ENCODE measurements at places on chromosomes 11 and 22.

DNA sequence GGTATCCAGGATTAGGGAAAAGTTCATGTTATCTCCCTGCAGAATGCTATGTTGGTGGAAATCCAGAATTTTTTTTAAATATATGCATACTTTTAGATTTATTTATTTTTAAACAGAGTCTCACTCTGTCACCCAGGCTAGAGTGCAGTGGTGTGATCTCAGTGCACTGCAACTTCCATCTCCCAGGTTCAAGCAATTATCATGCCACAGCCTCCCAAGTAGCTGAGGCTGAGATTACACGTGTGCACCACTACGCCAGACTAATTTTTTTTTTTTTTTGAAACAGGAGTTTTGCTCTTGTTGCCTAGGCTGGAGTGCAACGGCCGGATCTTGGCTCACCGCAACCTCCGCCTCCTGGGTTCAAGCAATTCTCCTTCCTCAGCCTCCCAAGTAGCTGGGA lies 2.6 kb downstream of the PACSIN2 start:
- DNase-seq: no peak

GRCh38 chr22:36049678-36049997 lies 21.0 kb upstream of the RBFOX2 start:
- no peak for DNase-seq

- DNase-seq: no peak
Measured at GRCh38 chr11:75558939-75559843, 2.9 kb upstream of the SERPINH1 start.

- DNase-seq: no peak
Measured at GRCh38 chr22:45877036-45877380, 100.0 kb downstream of the WNT7B start.

GRCh38 chr11:123479048-123479837 lies 49.2 kb downstream of the GRAMD1B start:
- no peak for DNase-seq

DNA sequence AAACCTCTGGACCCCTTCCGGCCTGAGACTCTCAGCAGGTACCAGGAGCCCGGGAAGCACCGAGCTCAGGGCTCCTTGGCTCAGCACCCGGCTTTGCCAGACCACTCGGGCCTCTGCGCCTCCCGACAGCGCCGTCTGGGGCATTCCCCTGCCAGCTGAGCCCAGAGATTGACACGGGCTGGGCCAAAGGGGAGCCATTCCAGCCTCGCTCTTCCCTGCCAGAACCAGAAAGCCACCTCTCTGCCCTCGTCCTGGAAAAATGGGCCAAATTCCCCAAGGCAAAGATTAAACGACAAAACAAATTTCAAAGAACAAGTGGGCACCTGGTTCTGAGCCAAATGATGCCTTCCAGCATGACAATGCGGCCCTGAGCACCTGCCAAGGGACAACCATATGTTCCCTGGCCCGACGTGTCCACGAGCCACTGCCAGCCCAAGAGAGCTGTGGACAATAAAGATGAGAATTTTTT lies 59.3 kb downstream of the CELSR1 start:
- DNase-seq: no peak

GRCh38 chr11:8757533-8757932 lies 74.9 kb downstream of the RPL27A start:
- DNase-seq: no peak

- no peak for DNase-seq
Measured at GRCh38 chr22:21816787-21817496, 50.5 kb downstream of the MAPK1 start.

Data from stimulated activated CD4-positive, alpha-beta T cell treated with anti-CD3 and anti-CD28 coated beads, Interleukin-12 subunit alpha, Interleukin-12 subunit beta, amount 100 ng/mL, for 4 hours (primary cell).